Neural crest cell (in vitro differentiated cells): ENCODE measurements at places on chromosomes 11 and 22. TPM values are rescaled to one million over a fixed set of nuclear protein-coding genes. Genes with fewer than 3 reads are reported as not detected.

CXCR5 gene
- not detected in 2 replicates for total RNA-seq

- no peak overlapping the region for H3K27ac ChIP-seq
- H3K27me3 ChIP-seq: peaks cover 4% of the 10 kb centered on the region
- no peak for DNase-seq
- peaks cover 18% of the 10 kb centered on the region for H3K4me1 ChIP-seq
These were observed 158.7 kb downstream of the ST3GAL4 start for GRCh38 chr11:126514061-126514693.

DNA sequence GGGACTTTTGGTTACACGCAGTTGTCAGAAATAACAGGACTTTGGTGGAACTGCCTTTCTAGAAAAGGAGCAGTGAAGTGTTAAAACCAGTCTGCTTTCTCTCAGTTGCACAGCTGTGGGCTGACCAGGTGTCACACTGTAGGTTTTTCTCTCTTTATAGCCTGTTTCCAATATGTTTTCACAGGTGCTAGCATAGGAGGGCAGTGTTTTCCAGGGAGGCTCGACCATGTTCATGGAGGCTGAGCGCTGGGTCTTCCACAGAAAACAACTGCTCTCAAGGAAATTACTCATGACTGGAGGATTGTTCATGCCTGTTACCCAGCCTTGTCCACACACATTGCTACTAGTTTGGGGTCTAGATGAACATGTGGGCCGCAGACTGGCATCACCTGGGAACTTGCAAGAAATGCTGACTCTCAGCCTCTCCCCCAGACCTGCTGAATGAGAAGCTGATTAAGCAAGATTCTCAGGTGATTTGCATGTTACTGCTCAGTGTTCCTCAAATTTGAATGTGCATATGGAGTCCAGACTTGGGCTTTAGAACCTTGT lies 157.7 kb downstream of the MAML2 start:
- no peak overlapping the region for H3K27ac ChIP-seq
- H3K36me3 ChIP-seq: peaks cover 1% of the 10 kb centered on the region
- no peak for DNase-seq
- no peak overlapping the region for H3K4me3 ChIP-seq
- no peaks in the 10 kb centered on the region for H3K27me3 ChIP-seq

- no peak overlapping the region for H3K27ac ChIP-seq
- H3K27me3 ChIP-seq: no peaks in the 10 kb centered on the region
These were observed 114.0 kb downstream of the SIK3 start for GRCh38 chr11:116984186-116984585.

UCP3 gene
- total RNA-seq: 4.0 TPM in 2 replicates

- no peak overlapping the region for H3K27ac ChIP-seq
These were observed 2.0 kb upstream of the CABP7 start for GRCh38 chr22:29717789-29718188.

GRCh38 chr11:17012712-17013547 lies 1.3 kb downstream of the PLEKHA7 start:
- H3K4me3 ChIP-seq: no peak overlapping the region
- no peaks in the 10 kb centered on the region for H3K36me3 ChIP-seq
- H3K27ac ChIP-seq: peak overlapping the region; percentile 25
- DNase-seq: peak; percentile 42
- peaks cover 8% of the 10 kb centered on the region for H3K4me1 ChIP-seq

- H3K36me3 ChIP-seq: no peaks in the 10 kb centered on the region
- no peaks in the 10 kb centered on the region for H3K4me1 ChIP-seq
- no peak overlapping the region for H3K27ac ChIP-seq
- DNase-seq: no peak
- H3K4me3 ChIP-seq: no peak overlapping the region
These were observed 12.3 kb downstream of the KCNJ1 start for GRCh38 chr11:128854841-128855240.

- no peak overlapping the region for H3K4me3 ChIP-seq
- H3K27me3 ChIP-seq: no peaks in the 10 kb centered on the region
- H3K4me1 ChIP-seq: no peaks in the 10 kb centered on the region
- H3K27ac ChIP-seq: no peak overlapping the region
These were observed 86.4 kb upstream of the SHISAL1 start for GRCh38 chr22:44398856-44399837.

CHRNA10 gene
- 3.0 and 3.1 TPM in 2 replicates for total RNA-seq

GRCh38 chr11:27842290-27842689 lies 142.0 kb upstream of the BDNF start:
- H3K36me3 ChIP-seq: no peaks in the 10 kb centered on the region
- DNase-seq: no peak
- no peak overlapping the region for H3K27ac ChIP-seq
- H3K4me3 ChIP-seq: no peak overlapping the region

DNA sequence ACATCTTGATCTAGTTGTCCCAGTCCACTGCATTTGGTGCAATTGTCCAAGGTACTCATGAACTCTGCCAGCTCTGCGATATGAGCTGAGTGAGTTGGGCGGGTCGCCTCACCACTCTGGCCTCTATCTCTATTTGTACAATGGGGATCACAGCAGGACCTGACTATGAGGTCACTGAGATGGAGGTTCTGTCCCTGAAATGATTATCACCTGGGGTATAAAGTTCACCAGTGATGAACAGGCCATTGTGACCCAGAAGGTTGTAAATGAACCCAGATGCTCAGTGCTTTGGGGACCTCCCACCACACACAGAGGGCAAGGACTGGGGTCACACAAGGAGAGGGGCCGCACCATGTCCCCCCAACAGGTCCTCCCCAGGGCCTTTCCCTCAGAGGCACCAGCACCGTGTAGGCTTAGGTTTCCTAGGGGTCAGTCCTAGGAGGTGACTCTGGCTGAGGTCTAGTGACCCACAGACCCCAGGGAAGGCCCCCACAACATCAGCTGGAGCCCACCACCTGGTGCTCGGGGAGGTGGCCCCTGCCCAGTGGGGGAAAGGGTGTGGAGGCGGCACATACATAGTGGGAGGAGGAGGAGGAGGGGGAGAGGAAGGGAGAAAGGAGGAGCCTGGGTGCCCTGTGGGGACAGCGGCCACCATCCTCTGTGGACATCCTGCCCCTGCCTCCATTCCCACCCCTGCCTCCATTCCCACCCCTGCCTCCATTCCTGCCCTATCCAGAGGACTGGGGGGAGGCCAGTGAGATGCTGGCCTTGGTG lies 25.0 kb upstream of the IGLL1 start:
- H3K4me3 ChIP-seq: no peak overlapping the region
- H3K36me3 ChIP-seq: no peaks in the 10 kb centered on the region
- no peaks in the 10 kb centered on the region for H3K4me1 ChIP-seq
- no peak for DNase-seq
- H3K27ac ChIP-seq: no peak overlapping the region
